Mesendoderm (in vitro differentiated cells): ENCODE measurements at places on chromosomes 1 and 21.

- DNase-seq = no peak
Observed at GRCh38 chr1:158930504-158930903, 848 bp upstream of the PYHIN1 start.

- DNase-seq = no peak
Observed at GRCh38 chr1:40743860-40744259, 39.7 kb upstream of the KCNQ4 start.

DNA sequence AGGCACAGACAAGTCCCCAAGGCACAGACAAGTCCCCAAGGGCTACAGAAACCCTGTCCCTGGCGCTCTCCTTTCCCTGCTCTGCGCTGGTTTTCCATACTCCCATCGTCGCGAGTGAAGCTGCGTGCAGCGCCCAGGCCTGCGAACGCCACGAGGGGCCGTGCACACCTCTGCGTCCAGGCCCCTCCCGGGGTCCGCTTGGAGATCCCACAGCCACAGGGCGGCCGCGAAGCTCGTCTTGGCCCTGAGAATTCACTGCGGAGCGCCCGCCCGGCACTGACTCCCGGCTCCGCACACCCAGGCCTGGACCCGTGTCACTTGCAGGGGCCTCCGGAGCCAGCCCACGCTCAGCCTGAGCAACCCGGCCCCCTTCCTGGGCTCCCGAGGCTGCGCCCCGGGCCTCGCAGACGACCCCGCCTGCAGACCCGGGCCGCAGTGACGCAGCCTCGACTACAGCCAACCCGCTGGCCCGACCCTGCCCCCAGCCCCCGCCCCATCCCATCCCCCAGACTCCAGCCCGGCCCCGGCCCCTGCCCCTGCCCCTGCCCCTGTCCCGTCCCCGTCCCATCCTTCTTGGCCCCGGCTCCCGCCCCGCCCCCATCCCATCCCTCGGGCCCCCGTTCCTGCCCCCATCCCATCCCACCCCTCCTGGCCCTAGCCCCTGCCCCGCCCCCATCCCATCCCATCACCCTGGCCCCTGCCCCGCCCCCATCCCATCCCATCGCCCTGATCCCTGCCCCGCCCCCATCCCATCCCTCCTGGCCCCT is 841 bp downstream of the POFUT2 start:
- DNase-seq = peak; percentile 82

DNA sequence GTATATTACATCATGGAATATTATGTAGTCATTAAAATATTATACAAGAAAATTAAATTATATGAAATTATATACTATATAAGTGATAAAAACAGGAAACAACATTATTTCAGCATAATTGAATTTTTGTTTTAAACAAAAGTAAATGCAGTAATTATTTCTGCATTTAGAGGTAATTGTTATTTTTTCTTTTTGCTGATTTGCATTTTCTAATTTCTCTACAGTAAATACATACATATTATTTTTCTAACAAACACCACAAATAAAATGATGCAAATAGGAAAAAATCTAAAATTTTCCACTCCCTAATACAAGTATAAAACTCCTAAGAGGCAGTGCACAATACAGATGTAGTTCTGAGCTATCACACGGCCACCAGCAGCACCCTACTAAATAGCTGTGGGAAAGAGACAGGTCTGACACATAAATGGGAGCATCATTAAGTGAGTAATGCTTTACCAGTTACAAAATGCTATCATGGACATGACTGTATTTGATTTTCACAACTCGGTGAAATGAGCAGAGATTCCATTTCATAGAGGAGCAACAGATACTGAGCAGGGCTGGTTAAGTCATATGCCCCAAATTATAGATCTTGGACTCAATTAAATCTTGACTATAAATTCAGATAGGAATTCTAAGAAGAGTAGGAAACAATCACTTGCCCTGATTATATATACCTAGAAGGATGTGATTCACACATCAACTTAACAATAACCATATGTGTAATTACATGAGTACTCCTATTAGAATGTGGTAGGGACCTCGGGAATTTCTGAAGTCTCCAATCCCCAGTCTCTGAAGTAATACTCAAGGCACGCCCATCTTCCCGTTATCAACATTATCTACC is 49.0 kb downstream of the NRIP1 start:
- no peak for DNase-seq

DNA sequence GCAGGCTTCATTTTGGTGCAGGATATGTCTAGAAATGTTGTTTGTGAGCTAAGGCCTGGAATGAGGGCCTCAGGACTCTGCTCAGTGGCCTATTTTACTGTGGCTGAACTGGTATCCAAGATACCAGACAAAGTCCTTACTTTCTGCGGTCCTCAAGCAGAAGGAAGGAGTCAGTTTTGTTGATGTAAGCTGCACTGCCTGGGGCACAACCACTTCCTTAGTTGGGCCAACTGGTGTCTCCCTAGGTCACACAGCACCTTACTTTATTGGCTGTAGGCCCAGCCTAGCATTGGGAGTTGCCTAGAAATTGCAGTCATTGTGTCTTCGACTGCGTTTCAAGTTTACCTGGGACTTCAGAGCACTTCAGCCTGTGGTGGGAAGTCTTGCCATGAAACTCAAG is 1322.7 kb downstream of the AMY1C start:
- no peak for DNase-seq

- DNase-seq = peak; percentile 7
Observed at GRCh38 chr1:197144570-197145325, 1.7 kb downstream of the ASPM start.

DNA sequence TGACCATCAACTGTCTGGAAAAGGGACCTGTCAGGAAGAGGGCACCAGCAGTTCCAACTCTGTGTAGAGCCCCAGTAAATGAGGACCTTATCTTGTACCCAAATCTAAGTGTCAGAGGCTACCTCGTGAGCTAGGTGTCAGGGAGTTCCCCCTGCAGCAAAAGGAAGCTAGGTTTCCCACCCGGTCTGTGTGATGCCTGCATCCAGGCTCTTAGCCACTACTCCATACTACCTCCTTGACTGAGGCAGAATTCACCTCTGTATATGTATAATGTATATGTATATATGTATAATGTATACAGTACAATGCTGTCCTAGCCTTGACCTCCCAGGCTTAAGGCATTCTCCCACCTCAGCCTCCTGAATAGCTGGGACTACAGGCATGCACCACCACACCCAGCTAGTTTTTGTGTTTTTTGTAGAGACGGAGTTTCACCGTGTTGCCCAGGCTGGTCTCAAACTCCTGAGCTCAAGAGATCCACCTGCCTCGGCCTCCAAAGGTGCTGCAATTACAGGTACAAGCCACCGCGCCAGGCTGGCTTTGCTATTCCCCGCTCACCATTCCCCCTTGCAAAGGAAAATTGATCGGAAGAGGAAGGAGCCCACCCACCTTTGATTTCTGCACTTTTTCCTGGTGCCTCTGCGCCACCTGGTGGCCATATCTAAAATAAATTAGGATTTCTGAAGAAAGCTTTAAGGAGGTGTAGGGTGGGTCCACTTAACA is 15.7 kb upstream of the LUZP1 start:
- peak; percentile 80 for DNase-seq

- no peak for DNase-seq
Observed at GRCh38 chr1:65231718-65232330, 77.5 kb upstream of the DNAJC6 start.
